Stimulated activated CD4-positive, alpha-beta T cell treated with anti-CD3 and anti-CD28 coated beads, Interleukin-4, amount 100 ng/mL, for 4 hours (primary cell): ENCODE measurements at places on chromosomes 16 and 17.

DNA sequence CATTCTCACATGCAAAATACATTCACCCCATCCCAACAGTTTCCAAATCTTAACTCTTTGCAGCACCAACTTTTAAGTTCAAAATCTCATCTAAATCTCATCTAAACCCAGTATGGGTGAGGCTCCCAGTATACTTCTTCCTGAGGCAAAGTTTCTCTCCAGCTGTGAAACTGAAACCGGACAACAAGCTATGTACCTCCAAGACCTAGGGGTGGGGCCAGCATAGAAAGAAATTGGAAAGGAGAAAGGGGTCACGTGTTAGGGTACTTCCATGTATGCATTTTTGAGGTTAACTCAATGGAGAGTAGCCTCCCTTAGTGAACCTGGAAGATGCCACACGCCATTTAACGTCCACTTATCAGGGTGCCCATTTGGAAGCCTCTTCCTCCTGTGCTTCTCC lies 23.9 kb upstream of the LRRC75A start:
- no peak for DNase-seq

DNA sequence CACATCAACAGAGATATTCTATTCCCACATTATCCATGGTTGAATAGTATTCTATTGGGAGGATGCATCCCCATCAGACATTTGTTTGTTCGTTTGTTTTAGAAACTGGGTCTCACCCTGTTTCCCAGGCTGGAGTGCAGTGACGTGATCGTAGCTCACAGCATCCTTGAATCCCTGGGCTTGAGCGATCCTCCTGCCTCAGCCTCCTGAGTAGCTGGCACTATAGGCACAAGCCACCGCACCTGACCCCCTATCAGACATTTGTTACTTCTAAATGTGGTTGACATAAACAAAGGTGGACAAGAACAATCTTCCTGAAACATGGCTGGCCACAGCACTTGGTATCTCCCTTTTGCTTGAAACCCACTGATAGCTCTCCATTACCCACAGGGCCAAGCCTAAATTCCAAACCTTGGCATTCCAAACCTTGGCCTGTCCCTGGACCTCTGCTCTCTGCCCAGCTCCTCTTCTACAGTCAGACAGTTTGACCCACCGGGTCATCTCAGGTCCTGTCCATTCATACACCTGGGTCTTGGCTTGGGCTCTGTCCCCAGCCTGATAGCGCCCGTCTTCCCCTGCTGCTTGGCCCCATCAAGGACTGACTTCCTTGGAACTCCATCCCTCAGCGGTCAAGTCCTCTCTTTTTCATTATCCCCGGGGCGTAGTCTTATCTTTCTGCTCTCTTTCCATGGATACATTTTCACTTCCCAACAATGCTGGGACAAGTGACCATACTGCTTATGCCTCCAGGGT lies 1.5 kb upstream of the PRR29 start:
- no peak for DNase-seq

DNA sequence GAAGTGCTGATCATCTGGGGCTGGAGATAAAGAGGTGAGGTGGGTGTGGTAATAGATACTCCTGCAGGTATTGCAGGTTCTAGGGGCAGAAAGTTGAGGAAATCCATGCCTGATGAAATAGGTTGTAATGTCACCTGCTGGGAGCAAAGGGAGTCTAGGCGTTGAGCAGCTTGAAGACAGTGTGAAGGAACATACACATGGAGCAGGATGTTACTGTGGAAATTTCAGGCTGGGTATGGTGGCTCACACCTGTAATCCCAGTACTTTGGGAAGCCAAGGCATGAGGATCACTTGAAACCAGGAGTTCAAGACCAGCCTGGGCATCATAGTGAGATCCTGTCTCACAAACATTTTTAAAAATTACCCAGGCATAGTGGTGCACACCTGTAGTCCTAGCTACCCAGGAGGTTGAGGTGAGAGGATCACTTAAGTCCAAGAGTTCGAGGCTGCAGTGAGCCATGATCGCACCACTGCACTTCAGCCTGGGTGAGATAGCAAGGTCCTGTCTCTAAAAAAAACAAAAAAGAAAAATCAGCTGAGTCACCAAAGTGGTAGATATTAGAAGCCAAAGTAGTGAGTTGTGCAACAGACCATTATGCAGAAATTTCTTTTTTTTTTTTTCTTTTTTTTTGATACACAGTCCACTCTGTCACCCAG lies 9.1 kb upstream of the CRYBA1 start:
- DNase-seq: no peak

GRCh38 chr17:30921544-30922196 lies at the start of gene ADAP2:
Gene ADAP2 (plus strand): TSS chr17:30921945. CDS start chr17:30922015, 70 bp downstream.
- DNase-seq: no peak

DNA sequence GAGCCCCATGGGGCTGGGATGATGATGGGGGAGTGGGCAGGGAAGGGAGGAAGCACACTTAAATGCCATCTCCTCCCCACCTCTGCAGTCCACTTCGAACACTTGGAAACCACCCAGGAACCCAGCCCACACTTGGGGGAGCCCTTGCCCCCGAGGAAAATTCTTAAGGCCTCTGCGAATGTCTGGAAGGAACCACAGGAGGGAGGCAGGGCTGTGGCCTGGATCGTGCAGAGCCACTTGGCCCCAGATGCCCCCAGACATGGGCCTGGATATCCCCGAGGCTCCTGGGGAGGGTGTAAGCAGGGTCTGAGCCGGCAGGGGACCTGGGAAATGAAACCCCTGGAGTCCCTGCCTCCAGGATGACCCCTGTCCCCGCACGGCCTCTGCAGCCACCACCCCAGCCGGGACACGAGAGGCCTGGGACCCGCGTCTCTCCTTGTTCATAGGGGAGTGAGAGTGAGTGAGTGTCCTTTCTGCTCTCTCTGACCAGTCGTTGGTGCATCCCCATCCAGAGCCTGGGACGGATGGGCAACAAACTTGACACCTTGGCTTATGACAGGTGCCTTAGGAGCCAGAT lies 11.8 kb upstream of the MTSS2 start:
- no peak for DNase-seq

DNA sequence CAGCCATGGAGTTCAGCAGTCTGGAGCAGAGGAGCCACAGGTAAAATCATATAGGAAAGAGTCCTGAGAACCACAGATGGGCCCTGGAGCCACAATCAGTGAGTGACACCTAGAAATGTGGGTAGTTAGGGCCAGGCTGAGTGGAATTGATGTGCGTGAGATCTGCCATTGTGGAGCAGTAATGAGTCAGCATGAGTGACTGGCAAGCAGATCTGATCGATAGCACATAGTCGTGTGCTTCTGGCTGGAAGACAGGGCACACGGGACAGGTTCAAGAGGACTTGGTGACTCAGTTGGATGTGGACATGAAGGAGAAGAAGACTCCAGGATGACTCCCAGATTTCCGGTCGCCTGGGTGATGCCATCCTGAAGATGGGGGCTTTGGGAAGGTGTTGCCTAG lies 12.3 kb downstream of the ADORA2B start:
- no peak for DNase-seq

GRCh38 chr16:29903590-29903989 lies 3.3 kb downstream of the ASPHD1 start:
- DNase-seq: no peak
